Activated naive CD4-positive, alpha-beta T cell treated with anti-CD3 and anti-CD28 coated beads for 36 hours (primary cell): ENCODE measurements at places on chromosomes 6 and 20.
A peak's percentile ranks its signal among the peaks of the same experiment; 100 is the strongest.

- peaks cover 8% of the 10 kb centered on the region for H3K4me1 ChIP-seq
- no peak overlapping the region for H3K27ac ChIP-seq
- H3K4me3 ChIP-seq, result no peak overlapping the region
- no peak for DNase-seq
- H3K27me3 ChIP-seq, result peaks cover 2% of the 10 kb centered on the region
Measured at GRCh38 chr20:23144856-23145255, 58.7 kb upstream of the CD93 start.

GRCh38 chr6:52286798-52287432 is 2.4 kb upstream of the MCM3 start:
- peak overlapping the region; percentile 57 for H3K27ac ChIP-seq
- peaks cover 34% of the 10 kb centered on the region for H3K4me1 ChIP-seq
- peak; percentile 85 for DNase-seq
- H3K36me3 ChIP-seq, result peaks cover 20% of the 10 kb centered on the region
- no peaks in the 10 kb centered on the region for H3K27me3 ChIP-seq

GRCh38 chr20:25319241-25320034 is 71.2 kb downstream of the ABHD12 start:
- no peaks in the 10 kb centered on the region for H3K27me3 ChIP-seq
- H3K4me1 ChIP-seq, result no peaks in the 10 kb centered on the region
- H3K36me3 ChIP-seq, result peaks cover 6% of the 10 kb centered on the region
- H3K4me3 ChIP-seq, result no peak overlapping the region
- no peak for DNase-seq
- no peak overlapping the region for H3K27ac ChIP-seq

GRCh38 chr6:94468830-94469229 is 1049.5 kb upstream of the EPHA7 start:
- H3K27me3 ChIP-seq, result no peaks in the 10 kb centered on the region
- no peak for DNase-seq
- no peak overlapping the region for H3K4me3 ChIP-seq
